ENCODE measurements at places on chromosomes 7 and 10.

GRCh38 chr7:1393421-1393820, 65.8 kb downstream of the MICALL2 start:
- no peak for DNase-seq

GRCh38 chr7:149886018-149886415, 12.2 kb downstream of the ATP6V0E2 start:
- no peak for DNase-seq

GRCh38 chr7:137606061-137606674, 240.6 kb downstream of the DGKI start:
- DNase-seq = no peak

- DNase-seq = no peak
These were observed 64.1 kb downstream of the PIK3AP1 start for GRCh38 chr10:96656198-96656577.

- DNase-seq = no peak
These were observed 19.9 kb upstream of the MAP3K8 start for GRCh38 chr10:30413996-30414576.

DNA sequence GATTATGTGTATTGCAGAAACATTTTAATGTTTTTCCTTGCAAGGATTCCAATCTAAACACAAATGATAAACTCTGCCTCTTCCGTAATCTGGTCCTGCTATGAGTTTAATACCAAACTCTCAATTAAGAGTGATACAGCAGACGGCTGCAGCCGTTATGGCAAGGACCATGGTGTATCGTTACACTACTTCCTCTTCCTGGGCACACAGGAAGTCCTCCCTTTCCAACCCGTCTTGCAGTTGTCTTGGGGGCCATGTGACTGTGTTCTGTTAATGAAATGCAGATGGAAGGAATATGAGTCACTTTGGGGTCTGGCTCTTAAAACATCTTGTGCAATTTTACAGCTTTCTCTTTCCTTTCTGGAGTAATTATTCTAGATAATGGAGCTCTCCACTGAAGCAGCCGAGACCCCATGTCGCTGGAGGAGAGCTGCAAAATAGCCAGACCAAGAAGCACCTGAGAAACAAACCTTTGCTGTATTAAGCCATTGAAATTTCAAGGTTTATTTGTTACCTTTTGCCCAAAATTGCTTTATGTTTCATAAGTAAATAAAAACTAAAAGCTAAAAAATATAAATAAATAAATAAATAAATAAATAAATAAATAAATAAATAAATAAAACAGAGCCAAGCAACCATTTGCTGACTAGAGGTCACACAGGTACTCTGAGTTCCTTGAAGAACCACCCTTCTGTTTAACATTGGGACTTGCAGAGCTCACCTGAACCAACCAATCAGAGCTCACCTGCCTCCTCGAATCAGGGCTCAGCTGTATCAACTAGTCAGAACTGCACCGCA, 74.7 kb downstream of the FRMPD2 start:
- DNase-seq = no peak

- DNase-seq = no peak
These were observed 44.6 kb downstream of the MTERF1 start for GRCh38 chr7:91835826-91836368.

- no peak for DNase-seq
These were observed 151.6 kb downstream of the EMX2 start for GRCh38 chr10:117694190-117694589.

DNA sequence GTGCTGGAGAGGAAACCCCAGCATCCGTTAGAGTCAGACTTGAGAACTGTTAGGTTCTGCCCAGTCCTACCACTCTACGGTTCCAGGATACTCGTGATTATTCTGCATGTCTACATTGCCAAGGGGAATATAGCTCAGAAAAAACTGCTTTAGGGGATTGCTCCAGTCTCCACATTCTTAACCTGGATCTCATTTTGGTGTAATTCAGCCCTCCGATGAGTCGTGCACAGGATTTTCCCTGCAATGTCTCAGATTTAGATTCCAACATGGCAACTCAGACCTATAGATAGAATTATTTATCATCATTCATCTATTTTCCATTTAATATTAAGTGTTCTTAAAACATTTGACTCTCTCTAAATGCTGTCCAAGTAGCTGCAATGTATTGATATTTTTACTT, 121.1 kb upstream of the ZEB1 start:
- no peak for DNase-seq

- DNase-seq = no peak
These were observed 163.3 kb downstream of the THSD7A start for GRCh38 chr7:11668727-11669126.

DNA sequence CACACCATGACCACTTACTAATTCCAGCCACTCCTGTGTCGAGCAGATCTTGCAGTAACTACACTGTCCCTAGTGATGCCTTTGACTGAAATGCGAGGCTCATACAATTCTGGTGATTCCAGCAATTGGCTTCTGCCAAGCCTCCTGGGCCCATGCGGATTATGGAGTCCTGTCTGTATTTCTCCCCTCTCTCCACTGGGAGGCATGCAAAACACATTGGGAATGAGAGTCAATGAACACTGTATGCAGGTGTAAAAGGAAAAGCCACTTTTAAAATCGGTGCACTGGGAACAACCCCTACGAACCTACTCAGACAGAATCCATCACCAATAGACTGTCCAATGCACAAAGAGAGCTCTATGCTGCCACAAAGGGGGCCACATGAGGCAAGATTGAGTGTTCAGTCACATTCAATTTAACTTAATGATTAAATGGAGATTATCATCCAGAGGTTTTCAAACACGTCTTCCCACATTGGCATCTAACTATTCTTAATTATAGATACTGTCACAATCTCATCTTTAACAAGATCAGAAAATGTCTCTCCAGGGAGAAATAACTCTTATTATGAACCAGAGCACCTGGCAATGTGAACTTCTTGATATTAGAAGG, 550.6 kb downstream of the GLRX3 start:
- DNase-seq = no peak

DNA sequence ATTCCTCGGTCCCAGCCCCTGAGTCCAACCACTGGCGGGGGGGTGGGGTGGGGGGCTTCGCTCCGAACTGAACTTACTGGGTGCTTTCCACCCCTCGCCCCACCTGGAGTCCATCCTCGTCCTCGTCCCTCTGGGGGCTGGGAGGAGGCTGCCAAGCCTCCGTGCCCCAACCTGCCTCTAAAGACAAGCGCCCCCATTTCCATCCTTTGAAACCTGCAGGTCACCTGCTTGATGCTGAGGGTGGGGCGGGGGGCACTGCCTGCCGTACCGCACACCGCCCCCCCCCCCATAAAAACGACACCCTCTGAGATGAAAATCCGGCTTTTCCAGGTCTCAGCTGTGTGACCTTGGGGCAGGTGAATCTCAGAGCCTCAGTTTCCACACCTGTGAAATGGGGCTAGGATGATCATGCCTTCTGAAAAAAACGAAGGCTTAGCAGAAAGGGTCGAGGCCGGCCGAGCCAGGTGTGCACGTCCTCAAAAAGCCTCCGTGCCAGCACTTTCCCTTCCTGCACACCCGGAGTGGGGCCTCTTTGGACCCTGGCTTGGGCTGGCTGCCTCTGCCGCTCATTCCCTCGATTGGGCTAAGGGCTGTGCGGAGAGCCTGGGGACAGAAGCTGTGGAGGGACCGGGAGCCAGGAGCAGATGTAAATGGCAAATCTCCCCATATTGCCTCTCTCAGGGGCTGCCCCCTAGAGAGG, 967 bp downstream of the ELFN1 start:
- DNase-seq = no peak

- no peak for DNase-seq
These were observed 1.2 kb upstream of the CCDC6 start for GRCh38 chr10:59907537-59907917.

- no peak for DNase-seq
These were observed 757.1 kb downstream of the INHBA start for GRCh38 chr7:40945788-40946187.

DNA sequence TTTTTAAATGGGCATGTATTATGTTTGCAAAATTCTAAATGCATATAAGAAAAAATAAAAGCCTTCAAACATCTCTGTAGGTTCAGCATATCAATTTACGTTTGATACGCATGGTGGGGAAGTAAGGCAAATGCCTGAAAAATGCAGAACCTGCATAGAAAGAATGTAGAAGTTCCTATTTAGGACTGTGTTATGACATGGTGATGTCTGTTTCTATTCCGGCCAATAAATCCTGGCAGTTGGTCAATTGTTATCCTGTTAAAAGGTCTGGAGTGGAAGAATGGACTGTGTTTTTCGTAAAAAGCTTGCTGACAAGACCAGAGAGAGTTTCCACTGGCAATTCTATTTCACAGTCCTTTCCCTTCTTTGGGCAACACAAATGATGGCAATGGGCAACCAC, 49.6 kb upstream of the CAV2 start:
- DNase-seq = no peak

- no peak for DNase-seq
These were observed 145.5 kb upstream of the CELF2 start for GRCh38 chr10:10872035-10872673.

- DNase-seq = no peak
These were observed 754 bp downstream of the GSTO1 start for GRCh38 chr10:104255311-104255981.

DNA sequence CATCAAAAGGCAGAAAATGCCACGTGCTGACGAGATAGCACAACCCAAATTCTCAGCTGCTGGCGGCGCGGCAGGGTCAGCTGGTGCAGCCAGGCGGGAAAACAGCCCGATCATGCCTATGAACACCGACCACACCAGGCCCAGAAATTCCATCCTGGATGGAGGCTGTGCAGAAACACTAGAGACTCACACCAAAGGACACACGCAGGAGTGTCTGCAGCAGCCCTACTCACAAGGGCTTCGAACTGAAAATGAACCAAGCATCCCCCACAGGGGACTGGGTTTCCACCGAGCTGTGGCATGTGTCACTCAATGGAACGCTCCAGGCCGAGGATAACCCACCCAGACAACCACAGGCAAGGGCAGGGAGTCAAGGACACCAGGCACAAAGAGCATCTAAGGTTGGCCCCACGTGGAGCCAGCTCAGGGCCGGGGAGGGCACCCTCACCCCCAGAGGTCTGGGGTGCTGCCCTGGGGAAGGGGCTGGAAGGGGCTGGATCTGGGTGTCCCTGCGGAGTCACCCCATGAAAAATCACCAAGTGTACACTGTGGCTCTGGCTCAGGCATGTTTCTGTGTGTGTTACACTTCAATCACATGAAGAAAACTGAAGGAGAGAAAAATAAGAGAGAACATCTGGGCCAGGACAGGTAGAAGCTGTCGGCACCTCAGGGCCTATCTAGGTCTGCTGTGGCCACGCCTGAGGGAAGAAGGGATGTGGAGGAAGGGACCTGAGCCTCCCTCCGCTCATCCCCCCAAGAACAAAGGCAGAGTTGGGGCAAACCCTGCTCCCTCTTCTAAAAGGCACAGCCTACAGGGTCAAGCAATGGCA, 33.0 kb downstream of the RASGEF1A start:
- DNase-seq = no peak

DNA sequence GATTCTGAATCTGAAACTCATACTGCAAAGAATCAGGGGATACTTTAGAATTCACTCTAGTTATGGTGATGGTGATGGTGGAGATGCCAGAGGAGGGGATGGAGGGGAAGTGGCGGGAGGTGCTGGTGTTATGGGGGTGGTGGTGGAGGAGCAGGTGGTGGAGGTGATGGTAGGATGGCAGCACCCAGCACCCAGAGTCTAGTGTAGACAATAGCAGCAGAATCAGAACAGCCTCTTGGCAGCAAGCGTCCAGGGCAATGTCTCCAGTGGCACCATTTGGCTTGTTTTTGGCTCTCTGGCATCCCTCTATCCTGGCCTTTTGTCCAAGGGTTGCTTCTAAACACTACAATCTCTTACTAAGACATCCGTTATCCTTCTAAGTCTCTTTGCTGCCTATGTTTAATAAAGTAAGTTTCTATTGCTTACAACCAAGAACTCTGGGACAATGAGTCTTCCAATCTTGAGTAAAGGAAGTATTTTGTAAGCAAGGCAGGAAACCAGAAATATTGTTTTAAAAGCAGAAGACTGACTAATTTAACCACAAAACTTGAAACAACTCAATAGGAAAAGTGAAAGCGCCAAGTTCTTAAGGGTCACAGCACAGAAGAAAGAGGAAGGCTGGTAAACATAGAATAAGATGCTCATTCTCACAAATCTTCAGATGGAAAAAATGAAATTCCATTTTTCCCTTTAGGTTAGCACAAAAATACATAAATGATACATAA, 42.4 kb upstream of the GDF10 start:
- DNase-seq = no peak

DNA sequence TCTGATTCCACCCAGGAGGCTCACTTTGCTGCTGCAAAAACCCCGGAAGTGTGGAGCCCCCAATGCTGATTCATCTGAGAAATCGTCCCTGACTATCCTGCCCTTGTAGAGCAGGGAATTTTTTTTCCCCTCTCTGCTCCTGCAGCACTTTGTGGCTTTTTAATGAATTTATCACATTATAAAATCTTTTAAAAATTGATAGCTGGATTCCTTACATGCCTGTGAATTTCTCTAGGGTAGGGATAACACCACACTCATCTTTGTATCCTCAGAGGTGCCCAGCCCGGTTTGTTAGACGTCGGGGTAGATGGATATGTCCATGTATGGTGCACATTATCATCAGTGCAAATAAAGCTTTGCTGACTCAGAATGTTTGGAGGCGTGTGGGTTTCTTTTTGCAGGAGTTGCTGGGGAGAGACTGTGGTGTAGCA, 185.7 kb downstream of the STK31 start:
- no peak for DNase-seq

DNA sequence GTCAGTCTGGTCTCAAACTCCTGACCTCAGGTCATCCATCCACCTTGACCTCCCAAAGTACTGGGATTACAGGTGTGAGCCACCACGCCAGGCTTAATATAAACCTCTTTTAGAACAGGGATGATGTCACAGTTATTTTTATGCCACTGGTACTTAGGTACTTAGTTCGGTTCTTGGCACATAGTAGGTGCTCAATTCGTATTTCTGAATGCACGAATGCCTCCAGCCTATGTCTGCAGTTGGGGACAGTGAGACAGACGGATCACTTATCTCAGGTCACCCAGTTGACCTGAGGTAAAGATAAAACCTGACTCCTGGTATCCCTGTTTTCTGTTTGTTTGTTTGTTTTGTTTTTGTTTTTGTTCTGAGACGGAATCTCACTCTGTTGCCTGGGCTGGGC, 6.1 kb upstream of the NAT16 start:
- no peak for DNase-seq

All from cortex of kidney (tissue), 1 donor.